COLO829 (cell line): ENCODE measurements at places on chromosomes 4 and X.

GRCh38 chr4:148376151-148376550, 66.1 kb downstream of the NR3C2 start:
- DNase-seq: peak; percentile 90

DNA sequence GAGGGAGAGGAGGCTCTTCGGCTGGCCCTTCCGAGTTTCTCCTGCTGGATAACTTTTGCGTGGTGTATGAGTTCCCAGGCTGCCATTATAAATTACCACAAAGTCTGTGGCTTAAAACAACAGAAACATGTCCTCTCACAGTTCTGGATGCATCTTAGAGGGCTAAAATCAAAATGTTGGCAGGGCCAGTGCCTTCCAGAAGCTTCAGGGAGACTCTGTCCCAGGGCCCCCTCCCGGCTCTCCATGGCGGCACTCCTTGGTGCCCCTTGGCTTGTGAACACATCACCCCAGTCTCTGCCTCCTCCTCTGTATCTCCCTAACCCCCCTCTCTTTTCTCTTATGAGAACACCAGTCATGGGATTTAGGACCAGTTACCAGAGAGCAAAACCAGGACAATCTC, 23.3 kb upstream of the PPP2R2C start:
- DNase-seq: no peak

- DNase-seq: no peak
These were observed 5.4 kb upstream of the SOX3 start for GRCh38 chrX:140510306-140510676.

GRCh38 chrX:47278691-47279090, 45.9 kb downstream of the USP11 start:
- no peak for DNase-seq

DNA sequence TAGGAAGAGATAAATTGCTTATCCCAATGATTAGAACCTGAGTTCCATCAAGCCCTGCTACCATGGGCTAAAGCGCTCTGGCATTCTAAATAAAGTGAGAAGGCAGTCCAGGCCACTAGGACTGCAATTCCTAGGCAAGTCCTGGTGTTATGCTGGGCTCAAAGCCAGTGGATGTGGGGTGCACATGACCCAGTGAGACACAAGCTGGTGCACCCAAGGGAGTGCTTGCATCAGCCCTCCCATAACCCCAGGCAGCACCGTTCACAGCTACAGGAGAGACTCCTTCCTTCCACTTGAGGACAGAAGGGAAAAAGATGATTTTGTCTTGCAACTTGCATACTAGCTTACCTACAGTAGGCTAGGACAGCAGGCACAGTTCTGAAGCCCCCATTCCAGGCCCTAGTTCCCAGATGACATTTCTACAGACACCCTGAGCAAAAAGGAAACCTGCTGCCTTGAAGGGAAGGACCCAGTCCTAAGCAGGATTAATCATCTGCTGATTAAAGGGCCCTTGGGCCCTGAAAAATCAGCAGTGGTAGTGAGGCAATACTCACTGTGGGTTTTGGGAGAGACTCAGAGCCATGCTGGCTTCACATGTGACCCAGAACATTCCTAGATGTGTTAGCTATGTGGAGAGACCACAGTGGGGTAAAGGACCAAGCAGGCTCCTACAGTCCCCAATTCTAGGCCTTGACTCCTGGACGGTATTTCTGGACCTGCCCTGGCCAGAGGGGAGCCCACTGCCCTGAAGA, 77.8 kb downstream of the KLHL13 start:
- no peak for DNase-seq

DNA sequence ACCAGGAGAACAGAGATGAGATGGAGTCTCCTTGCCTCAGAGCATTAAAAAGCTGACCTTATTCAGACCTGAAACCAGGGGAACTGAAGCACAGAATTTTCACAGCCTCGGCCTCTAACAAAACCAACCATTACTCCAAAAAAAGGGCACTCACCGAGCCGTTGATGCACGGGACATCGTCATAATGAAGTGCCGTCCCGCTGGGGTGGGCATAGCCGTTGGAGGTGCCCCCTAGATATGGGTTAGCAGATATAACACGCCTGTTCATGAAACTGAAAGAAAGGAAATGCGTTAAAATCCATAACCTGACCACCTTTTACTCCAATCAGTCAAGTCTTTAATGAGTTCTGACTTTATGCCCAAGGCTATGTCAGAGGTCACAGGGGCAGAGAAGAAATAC, 153.6 kb downstream of the AFAP1 start:
- DNase-seq: no peak

GRCh38 chr4:74900862-74901261, 32.1 kb upstream of the PARM1 start:
- no peak for DNase-seq

DNA sequence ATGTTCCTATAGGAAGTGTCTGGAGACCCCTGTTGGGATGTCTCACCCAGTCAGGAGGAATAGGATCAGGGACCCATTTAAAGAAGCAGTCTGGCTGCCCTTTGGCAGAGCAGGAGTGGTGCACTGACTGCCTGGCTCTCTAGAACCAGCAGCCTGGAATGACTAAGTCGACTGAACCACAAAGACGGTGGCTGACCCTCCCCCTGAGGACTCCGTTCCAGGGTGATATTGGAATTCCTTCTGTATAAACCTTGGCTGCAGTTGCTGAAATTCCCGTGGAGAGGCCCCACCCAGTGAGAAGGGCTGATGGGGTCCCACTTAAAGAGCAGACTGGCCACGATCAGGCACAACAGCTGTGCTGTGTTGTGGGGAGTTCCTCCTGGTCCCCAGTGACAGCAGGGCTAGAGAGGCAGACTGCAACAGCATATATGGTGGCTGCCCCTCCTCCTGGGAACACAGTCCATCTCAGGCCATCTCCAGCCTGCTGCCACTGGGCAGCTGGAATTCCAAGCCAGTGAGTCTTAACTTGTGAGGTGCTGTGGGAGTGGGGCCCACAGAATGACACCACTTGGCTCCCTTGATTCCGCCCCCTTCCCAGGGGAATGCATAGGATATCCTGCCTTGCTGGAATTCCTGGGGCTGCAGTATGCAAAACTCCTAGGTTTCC, 41.8 kb upstream of the RLIM start:
- no peak for DNase-seq
